ENCODE measurements at places on chromosomes 7 and 10.

GRCh38 chr10:73899423-73899822, 11.5 kb upstream of the PLAU start:
- DNase-seq, result peak; percentile 21

GRCh38 chr10:131746785-131747184, 154.0 kb upstream of the PPP2R2D start:
- DNase-seq, result no peak

DNA sequence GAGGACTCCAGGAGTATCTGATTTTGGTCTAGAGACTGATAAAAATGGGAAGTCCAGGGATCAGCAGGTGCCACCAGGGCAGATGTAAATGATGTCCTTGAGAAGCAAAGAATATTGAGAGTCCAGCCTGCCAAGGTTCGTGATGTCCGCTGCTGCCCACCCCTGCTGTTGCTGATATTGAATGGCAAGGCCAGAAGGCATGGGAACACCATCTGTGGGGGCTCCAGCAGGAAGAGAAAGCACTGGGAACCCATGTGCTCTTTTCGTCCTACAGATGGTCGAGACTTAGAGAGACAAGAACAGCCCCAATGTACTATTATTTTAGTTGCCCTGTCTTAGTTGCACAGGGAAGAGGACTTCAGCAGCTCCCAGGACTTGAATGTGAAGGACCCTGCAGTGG, 363.9 kb downstream of the GALNT17 start:
- DNase-seq, result no peak

GRCh38 chr10:73444457-73444856, 11.1 kb upstream of the MSS51 start:
- DNase-seq, result no peak

Data from OCI-M1 (cell line).